AG09319 (cell line): ENCODE measurements at places on chromosomes 7 and 10.
A peak's percentile ranks its signal among the peaks of the same experiment; 100 is the strongest.

- no peak for DNase-seq
Observed at GRCh38 chr7:101234636-101235035, 3.0 kb downstream of the CLDN15 start.

GRCh38 chr7:1175967-1176851, 16.2 kb upstream of the ZFAND2A start:
- DNase-seq, result peak; percentile 19

- DNase-seq, result no peak
Observed at GRCh38 chr7:157617401-157617800, 280.6 kb downstream of the DNAJB6 start.

DNA sequence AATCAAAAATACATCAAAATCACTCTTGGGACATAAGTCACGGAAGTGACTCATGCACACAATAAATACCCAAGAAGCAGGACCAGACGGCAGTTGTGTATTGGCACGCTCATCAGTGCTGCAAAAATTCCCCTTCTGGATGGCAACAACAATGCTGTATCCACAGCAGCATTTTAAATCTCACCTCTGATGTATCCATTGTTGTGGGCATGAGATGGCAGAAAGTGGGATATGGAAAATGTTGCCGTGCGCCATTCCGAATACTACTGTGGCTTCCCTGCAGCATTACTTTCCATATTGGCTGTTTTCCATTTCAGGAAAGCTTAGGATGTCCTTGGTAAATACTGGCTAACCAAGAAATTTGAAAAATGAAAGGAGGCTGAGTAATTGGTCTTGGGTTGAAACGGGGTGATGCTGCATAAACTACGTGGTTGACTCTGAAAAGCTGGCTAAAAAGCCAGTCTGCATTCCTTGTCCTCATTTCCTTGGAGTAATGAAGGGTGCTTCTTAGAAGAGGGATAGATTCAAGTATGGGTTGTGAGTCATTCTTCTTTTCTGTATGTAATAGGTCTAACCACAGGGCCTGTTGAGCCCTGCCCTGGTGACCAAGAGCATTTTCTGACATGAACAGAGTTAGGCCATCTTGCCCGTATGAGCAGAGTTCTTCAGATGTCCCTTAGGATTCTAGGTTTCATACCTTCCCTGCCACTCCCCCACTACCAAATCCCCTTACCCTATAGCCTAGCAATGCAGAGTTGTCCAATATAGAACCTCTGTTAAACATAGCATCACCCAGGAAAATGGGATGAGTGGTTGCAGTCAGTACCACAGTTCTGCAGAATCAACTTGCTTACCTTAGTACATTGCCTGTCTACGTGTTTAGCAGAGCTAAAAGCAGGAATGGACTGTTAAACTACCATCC, 36.3 kb upstream of the TOMM7 start:
- DNase-seq, result peak; percentile 95

- DNase-seq, result no peak
Observed at GRCh38 chr7:27346531-27347275, 104.1 kb downstream of the EVX1 start.

DNA sequence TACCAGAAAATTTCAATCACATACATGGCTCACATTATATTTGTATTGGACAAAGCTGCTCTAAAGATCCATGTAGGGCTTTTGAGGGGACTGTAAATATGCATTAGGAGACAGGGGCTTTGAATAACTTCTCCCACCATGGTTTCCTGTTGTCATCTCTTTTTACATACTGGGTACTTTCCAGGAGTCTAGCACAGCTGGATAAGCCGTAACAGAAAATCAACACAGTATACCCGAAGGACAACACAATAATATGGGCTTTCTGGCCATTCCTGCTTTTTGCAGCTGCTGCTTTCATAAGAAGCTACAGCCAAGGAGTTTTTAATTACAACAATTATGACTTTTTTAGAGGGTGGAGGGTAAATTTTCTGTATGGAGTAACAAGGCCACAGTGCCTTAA, 63.4 kb upstream of the SRPK2 start:
- DNase-seq, result no peak

- DNase-seq, result no peak
Observed at GRCh38 chr10:845526-845925, 86.0 kb downstream of the LARP4B start.

- no peak for DNase-seq
Observed at GRCh38 chr7:22178735-22179134, 178.2 kb downstream of the RAPGEF5 start.

DNA sequence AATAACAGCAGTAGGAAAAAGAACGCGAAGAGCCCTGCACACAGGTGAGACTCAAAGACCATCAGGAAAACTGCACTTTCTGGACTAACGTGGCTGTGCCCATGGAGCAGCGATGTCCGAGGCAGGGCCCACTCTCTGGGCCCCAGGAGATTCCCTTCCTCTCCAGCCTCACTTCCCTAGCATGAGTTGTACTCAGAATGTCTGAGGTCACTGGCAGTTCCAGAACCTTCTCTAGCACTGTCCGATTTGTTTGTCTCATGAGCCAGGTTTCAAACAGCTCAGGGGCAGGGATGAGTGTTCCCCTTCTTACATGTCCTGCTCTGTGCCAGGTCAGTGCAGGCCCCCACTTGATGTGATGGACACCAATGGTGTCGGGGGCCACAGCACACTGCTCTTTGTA, 484.2 kb downstream of the PTPRN2 start:
- DNase-seq, result no peak

- DNase-seq, result no peak
Observed at GRCh38 chr7:3552499-3552898, 251.4 kb downstream of the SDK1 start.

- DNase-seq, result no peak
Observed at GRCh38 chr7:95106401-95106800, 199.0 kb downstream of the PPP1R9A start.
